ENCODE measurements at places on chromosomes 13 and 19.

- no peak for DNase-seq
Observed at GRCh38 chr13:36362914-36363313, 16.7 kb upstream of the SPART start.

GRCh38 chr13:47100214-47100853 is 203.5 kb upstream of the HTR2A start:
- no peak for DNase-seq

GRCh38 chr19:4539693-4540581 is at the start of gene LRG1:
Gene LRG1 (minus strand): TSS chr19:4540036. CDS start chr19:4540013, 23 bp downstream.
- no peak for DNase-seq

DNA sequence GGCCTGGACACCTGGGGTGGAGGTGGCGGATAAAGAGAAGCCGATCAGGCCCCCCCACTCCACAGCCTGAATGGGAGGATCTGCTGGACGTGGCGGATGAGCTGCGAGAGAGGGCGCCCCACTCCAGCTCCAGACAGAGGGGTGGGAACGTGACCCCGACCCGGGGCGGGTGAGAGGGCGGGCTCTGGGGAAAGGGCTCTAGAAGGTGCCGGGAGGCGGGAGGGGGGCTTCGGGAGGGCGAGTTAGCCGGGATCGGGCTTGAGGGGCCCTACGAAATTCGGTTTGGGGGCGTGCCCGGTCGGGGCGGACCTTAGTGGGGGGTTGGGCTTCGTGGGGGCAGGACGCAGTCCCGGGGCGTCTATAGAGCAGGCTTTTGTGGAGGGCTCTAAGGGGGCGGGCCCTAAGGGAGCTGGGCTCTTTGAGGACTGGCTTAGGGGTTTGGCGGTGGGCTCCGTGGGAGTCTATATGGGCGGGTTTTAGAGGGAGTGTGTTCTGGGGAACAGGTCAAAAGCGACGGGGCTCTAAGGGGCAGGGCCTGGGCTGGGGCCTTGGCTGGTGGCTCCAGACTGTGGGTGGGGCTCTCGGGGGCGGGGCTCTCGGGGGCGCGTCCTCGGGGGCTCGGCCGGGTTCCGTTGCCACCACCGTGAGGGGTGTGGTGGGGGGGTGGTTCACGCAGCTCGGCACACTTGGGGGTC is 4.1 kb upstream of the NANOS3 start:
- DNase-seq, result no peak

DNA sequence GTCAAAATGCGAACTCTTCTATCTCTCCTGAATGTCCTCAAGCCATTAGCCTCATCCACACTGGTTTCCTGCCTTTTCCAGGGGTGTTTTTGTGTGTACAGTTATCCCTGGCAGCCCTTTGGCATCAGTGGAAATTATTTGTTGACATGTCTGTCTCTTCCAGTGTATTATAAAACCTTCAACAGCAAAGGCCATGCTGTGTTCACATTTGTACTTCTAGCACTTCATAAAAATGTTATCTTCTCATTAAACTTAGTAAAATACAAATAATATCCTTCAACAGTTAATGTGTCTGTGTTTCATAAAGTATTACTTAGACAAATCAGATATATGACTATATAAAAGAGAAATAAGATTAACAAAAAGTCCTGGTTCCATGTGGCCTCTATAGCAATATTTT is 359.5 kb upstream of the ARGLU1 start:
- no peak for DNase-seq

- DNase-seq, result no peak
Observed at GRCh38 chr13:46620471-46620870, 67.5 kb downstream of the LRCH1 start.

- DNase-seq, result no peak
Observed at GRCh38 chr13:78772933-78773332, 114.0 kb upstream of the OBI1 start.

- no peak for DNase-seq
Observed at GRCh38 chr19:44851427-44851826, 5.3 kb downstream of the NECTIN2 start.

- DNase-seq, result no peak
Observed at GRCh38 chr13:107497661-107498060, 717.7 kb downstream of the LIG4 start.

DNA sequence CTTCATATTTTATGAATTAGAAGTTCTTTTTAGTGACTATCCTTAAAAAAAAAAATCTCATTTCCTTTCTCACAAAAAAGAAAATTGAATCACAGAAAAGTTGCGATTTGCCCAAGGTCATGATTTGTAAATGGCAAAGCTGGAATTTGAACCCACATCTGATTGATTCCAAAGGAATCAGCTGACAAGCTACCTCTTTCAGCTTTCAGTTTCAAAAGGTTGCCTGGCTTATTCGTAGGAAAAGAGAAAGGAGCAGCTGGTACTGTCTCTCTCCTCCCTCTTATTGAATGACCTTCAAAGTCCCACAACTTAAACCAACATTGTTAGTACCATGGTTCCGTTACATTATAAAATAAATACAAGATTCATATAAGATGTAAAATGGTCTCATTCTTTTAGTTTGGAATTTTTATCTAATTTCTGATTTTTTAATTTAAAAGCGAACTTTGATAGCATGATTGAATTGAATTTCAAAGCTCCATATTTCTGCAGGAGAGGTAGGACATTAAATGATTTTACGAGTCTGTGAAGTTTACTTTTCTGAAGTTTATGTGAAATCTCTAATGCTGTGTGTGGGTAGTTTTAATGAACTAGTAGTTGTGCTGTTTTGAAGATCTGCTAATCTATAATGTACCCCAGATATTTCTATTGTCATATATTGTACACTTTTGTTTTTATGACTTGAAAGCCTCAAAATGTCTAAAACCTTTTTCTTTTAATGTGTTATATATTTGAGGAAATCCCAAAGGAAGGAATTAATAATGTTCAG is 18.5 kb upstream of the KCTD4 start:
- no peak for DNase-seq

DNA sequence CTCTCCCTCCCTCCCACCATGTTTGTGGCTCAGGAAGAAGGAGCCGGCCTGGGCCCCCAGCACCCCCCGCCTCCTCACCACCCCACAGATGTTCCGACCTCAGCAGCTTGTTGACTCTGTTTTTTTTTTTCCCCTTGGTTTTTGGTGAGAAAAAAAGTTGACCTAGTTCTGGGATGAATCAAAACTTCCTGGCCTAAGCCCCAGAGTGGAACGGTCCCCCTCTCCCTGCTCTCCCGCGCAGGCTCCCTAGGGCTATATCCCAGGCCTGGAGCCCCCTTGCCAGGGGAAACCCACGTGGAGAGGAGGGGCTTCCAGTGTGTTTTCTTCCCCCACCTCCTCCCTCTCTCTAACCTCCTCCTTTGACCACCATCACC is 4.0 kb downstream of the COL5A3 start:
- no peak for DNase-seq

GRCh38 chr13:76048675-76049375 is 412.7 kb downstream of the LMO7 start:
- DNase-seq, result no peak

- no peak for DNase-seq
Observed at GRCh38 chr13:51240958-51241357, 18.8 kb downstream of the FAM124A start.

DNA sequence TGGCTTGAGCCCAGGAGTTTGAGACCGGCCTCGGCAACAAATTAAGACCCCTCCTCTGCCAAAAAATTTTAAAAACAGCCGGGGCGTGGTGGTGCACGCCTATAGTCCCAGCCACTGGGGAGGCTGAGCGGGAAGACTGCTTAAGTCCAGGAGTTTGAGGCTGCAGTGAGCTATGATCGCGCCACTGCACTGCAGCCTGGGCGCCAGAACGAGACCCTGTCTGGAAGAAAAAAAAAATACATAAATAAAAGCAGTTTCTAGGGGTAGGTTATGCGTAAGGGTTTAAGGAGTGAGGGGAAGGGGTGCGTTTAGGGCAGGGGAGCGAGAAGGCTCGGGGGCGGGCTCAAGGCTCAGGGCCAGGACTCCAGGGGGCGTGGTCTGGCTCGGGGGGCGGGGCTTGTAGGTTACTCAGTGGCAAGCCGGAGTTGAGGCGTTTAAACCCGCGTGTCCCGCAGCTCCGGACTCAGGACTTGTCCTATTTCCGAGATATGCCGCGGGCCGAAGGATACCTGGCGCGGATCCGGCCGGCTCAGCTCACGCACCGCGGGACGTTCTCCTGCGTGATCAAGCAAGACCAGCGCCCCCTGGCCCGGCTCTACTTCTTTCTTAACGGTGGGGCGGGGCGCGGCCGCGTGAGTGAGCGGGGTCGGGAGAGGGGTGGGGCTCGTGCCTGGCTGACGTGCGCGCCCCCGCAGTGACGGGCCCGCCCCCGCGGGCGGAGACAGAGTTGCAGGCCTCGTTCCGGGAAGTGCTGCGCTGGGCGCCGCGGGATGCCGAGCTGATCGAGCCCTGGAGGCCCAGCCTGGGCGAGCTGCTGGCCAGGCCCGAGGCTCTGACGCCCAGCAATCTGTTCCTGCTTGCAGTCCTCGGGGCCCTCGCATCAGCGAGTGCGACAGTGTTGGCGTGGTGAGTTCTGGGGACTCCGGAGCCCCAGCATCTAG is 10.7 kb downstream of the SPACA6 start:
- peak; percentile 88 for DNase-seq

GRCh38 chr19:19053508-19054314 is 10.1 kb upstream of the SLC25A42 start:
- no peak for DNase-seq

DNA sequence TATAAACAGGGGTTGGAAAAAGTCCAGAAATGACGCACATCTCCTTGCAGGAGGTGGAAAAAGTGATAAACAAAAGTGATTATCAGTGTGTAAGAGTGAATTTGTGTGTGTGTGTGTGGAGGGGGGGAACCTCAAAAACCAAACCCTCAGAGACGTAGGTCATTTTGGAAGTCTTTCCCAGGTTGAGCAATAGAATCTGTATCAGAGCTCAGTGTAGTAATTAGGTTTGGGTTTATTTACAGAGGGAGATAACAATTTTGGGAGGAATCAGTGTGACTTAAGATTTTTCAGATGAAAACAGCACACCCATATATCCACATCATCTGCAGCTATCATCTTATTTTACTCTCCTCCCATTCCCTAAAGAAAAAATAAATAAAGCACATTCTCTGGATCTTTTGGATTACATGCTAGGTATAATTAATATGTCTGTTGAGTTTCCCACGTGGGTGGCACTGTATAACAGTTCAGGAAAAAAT is 406.4 kb downstream of the FGF9 start:
- no peak for DNase-seq

- DNase-seq, result no peak
Observed at GRCh38 chr13:44088411-44088810, 208.7 kb downstream of the LACC1 start.

DNA sequence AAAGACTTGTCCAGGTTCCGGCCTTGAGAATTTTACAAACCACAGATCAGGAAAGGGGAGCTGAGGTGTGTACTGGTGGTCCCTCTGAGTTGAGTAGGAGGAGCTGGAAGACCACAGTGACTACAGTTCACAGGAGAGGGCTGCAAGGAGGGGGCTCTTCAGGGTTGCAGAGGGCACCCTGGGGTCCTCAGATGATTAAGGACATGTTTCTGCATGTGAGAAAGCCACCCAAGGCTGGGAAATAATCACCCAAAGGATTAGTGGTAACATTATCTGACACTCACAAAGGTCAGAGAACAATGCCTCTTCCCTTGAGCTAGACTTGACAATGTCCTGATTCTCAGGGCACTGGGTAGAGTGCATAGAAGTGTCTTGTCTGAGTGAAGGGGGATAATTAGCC is 540.4 kb downstream of the IRS2 start:
- DNase-seq, result no peak
